ENCODE measurements at places on chromosomes 6 and 20. TPM values are rescaled to one million over a fixed set of nuclear protein-coding genes. Genes with fewer than 3 reads are reported as not detected.

- H3K36me3 ChIP-seq, result no peaks in the 10 kb centered on the region
- no peak for DNase-seq
- H3K27me3 ChIP-seq, result no peaks in the 10 kb centered on the region
- H3K27ac ChIP-seq, result no peak overlapping the region
- H3K4me3 ChIP-seq, result no peak overlapping the region
- no peaks in the 10 kb centered on the region for H3K4me1 ChIP-seq
Measured at GRCh38 chr20:32070690-32071213, 18.7 kb downstream of the HCK start.

GRCh38 chr6:163414946-163415619 is 565 bp downstream of the QKI start:
- no peaks in the 10 kb centered on the region for H3K4me1 ChIP-seq
- H3K27me3 ChIP-seq, result no peaks in the 10 kb centered on the region
- no peaks in the 10 kb centered on the region for H3K36me3 ChIP-seq
- DNase-seq, result peak; percentile 54

DNA sequence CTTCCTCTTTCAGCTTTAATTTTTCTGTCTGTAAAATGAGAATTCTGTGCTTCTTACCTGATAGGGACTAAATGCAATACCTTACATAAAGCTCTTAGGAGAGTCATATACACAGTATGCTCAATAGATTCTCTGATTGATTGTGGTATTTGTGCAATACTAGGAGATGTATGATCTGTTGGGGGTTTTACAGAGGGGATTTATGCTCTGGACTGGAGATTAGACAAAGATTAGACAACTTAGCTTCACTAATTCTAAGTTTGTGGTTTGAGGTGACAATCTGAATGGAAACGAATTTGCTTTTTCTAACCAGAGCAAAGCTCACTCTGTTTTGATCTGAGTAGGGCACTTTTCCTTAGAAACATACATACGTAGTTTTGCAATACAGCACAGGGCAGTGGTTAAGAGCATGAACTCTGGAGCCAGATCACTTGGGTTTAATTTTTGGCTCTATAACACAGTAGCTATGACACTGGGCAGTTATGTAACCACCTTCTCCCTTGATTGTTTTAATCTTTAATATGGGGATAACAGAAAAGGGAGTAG is 126.2 kb downstream of the RNF144B start:
- H3K27me3 ChIP-seq, result no peaks in the 10 kb centered on the region
- H3K4me1 ChIP-seq, result no peaks in the 10 kb centered on the region
- no peaks in the 10 kb centered on the region for H3K36me3 ChIP-seq
- no peak for DNase-seq

DNA sequence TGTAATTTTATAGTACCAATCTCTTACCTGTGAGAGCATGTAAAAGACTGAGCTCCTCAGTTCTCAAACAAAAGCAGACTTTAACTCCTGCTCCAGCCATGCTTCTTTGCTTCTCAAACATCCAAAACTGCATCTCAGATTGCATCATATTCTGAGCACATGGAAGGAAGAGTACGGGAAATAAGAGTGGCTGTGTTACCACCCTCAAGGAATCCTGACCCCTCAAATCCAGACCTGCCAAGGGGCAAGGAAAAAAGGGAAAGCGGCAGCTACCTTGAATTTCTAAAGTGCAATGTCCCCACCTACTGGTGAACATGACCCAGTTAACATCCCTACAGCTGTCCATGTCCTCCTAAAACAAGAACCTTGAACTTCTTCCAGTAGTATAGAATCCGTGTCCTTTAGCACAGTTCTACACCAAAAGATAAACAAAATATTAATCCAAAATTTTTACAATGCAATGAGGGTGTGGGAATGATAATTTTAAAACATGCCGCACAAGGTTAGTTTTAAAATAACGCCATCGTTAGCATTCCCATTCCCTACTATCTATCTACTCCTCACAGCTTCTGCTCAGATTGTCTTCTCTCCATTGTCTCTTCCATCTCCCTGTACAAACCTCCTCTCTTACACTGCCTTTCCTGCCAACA is 34.1 kb upstream of the HLA-DQB1 start:
- no peaks in the 10 kb centered on the region for H3K4me1 ChIP-seq
- no peaks in the 10 kb centered on the region for H3K27me3 ChIP-seq
- no peaks in the 10 kb centered on the region for H3K36me3 ChIP-seq
- no peak overlapping the region for H3K27ac ChIP-seq
- H3K4me3 ChIP-seq, result no peak overlapping the region

DNA sequence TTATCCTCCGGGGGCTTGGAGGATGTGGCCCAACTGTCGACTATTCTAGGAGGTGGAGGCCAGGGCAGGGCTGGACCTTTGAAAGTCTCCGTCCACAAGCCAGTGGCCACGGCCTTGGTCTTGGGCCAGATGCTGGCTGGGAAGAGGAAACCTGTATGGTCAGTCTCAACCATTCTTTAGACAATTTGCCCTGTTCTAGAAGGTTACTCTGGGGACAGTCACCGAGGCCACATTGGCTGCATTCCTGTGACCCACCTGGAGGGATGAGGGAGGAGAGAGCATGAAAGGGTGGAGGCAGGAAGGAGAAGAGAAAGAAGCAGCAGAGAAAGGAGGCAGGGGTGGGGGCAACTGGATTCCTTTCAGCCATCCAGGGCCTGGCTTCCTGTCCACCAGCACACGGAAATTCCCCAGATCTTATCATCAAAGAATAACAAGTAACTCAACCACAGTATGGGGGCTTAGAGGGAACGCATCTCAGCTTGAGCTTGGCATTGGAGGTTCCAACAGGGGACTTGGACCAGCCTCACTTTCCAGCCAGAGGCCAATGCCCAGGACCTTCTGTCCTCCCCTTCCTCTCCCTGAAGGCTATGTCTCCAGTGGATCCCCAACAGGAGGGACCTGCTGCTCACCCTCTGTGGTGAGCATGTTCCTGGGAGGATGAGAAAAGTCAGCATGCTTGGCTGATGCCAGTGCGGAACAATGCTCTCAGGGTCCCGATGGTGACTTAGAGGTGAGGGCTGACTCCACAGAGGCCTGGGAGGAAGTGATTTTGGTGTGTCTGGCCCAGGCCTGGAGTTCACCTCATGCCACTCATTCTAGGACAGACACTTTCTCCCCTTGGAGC is 30.4 kb downstream of the TGM2 start:
- no peak overlapping the region for H3K4me3 ChIP-seq
- no peak for DNase-seq
- H3K4me1 ChIP-seq, result no peaks in the 10 kb centered on the region
- peak overlapping the region; percentile 13 for H3K27ac ChIP-seq
- no peaks in the 10 kb centered on the region for H3K36me3 ChIP-seq

Gene RAET1E
- not detected for total RNA-seq

- H3K4me3 ChIP-seq, result no peak overlapping the region
- H3K27ac ChIP-seq, result no peak overlapping the region
- DNase-seq, result peak; percentile 45
- H3K36me3 ChIP-seq, result no peaks in the 10 kb centered on the region
- H3K4me1 ChIP-seq, result no peaks in the 10 kb centered on the region
- no peaks in the 10 kb centered on the region for H3K27me3 ChIP-seq
Measured at GRCh38 chr20:21548390-21549035, 34.6 kb upstream of the NKX2-2 start.

Gene COL9A1
- total RNA-seq, result not detected

DNA sequence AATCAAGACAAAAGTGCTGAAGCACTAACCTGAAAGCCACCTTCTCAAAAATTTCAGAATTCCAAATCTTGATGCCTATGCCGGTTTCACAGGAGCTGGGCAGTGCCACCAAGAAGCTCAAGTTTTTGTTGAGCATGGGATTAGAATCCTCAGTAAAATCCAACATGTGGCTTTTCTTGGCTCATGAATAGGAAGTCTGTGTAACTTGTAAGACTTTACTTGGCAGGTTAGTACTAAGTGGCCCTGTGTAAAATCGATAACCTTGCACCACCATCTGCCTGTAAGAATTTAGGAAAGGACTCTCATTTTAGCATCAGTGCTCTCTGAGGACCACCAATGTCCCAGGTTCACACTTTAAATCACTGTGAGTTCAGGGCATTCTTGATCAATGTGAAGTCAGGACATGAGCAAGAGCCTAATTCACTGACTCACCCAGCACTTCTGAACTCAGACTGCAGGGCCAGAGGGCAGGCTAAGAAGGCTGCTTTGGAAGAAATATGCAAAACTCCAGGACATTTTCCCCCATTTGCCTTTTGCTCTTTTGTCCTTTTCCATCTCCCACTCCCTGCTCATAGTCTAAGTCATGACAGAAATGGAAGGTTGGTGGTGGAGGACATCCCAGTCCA is 113.2 kb downstream of the EDN1 start:
- no peaks in the 10 kb centered on the region for H3K27me3 ChIP-seq
- H3K4me3 ChIP-seq, result no peak overlapping the region
- no peaks in the 10 kb centered on the region for H3K36me3 ChIP-seq
- no peak overlapping the region for H3K27ac ChIP-seq
- no peaks in the 10 kb centered on the region for H3K4me1 ChIP-seq

- no peak for DNase-seq
- no peak overlapping the region for H3K4me3 ChIP-seq
- H3K27me3 ChIP-seq, result no peaks in the 10 kb centered on the region
- no peak overlapping the region for H3K27ac ChIP-seq
- H3K36me3 ChIP-seq, result no peaks in the 10 kb centered on the region
- no peaks in the 10 kb centered on the region for H3K4me1 ChIP-seq
Measured at GRCh38 chr6:142374965-142375733, 73.3 kb downstream of the ADGRG6 start.

Gene KHDC1L
- not detected for total RNA-seq

DNA sequence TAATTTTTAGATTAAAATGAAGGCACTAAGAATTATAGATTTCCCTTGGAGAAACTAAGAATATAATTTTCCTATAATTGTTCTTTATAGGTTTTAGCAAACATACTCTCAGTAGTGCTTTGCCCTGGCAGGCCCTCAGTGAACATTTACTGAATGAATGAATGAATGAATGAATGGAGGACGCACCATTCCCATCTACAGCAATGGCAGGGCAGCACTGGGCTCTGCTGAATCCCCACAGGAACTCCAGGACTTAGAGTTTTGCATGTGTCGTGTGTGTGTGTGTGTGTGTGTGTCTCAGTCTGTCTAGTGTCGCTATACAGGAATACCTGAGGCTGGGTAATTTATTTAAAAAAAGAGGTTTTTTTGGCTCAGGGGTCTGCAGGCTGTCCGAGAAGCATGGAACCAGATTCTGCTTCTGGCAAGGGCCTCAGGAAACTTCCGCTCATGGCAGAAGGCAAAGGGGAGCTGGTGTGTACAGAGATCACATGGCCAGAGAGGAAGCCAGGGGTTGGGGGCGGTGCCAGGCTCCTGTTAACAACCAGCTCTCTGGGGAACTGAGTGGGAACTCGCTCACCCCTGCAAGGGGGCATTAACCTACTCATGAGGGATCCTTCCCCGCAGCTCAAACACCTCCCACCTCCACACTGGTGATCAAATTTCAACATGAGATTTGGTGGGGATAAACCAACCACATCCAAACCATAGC is 20.1 kb downstream of the RNASET2 start:
- no peak overlapping the region for H3K4me3 ChIP-seq
- no peaks in the 10 kb centered on the region for H3K4me1 ChIP-seq
- no peak for DNase-seq
- no peaks in the 10 kb centered on the region for H3K36me3 ChIP-seq
- no peak overlapping the region for H3K27ac ChIP-seq

DNA sequence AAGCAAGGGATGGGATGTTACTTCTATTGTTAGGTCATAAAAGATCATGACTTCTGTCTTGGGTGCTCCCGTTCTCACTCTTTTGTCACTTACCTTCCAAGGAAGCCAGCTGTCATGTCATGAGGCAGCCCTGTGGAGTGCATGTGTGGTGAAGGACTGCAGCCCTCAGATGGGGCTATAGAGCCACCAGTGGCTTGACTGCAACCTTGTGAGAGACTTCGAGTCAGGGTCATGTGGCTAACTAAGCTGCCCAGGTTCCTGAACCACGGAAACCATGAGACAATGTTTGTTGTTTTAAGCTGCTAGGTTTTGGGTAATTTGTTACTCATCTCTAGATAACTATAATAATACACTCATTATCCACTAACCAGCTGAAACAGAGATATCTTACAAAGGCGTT is 477.1 kb downstream of the BTBD3 start:
- H3K36me3 ChIP-seq, result no peaks in the 10 kb centered on the region
- no peaks in the 10 kb centered on the region for H3K27me3 ChIP-seq
- H3K4me1 ChIP-seq, result no peaks in the 10 kb centered on the region
- H3K27ac ChIP-seq, result no peak overlapping the region
- H3K4me3 ChIP-seq, result no peak overlapping the region

Gene KIF6
- total RNA-seq, result not detected

DNA sequence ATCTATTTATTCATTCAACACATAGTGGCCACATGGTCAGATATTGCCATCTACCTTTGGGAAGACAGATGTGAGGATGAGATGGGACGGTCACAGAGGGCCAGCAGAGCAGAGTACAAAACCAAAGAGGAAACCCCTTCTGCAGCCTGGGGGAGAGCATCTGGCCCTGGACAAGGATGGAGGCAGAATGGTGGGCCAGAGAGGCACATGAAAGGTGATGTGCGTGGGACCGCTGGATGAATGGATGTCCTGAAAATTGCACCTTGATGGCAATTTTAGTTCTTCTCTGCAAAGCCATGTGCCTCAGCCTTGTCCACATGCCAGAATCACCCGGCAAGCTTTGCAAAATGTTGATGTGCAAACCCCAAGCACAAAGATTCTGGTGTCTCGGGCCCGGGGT is 77.4 kb upstream of the CD93 start:
- H3K27ac ChIP-seq, result no peak overlapping the region
- H3K27me3 ChIP-seq, result no peaks in the 10 kb centered on the region
- H3K4me1 ChIP-seq, result no peaks in the 10 kb centered on the region
- no peak overlapping the region for H3K4me3 ChIP-seq
- DNase-seq, result no peak
